ENCODE measurements at places on chromosomes 4 and X. TPM values are rescaled to one million over a fixed set of nuclear protein-coding genes. Genes with fewer than 3 reads are reported as not detected.

The KLHL15 gene
- total RNA-seq: 29.2 TPM

DNA sequence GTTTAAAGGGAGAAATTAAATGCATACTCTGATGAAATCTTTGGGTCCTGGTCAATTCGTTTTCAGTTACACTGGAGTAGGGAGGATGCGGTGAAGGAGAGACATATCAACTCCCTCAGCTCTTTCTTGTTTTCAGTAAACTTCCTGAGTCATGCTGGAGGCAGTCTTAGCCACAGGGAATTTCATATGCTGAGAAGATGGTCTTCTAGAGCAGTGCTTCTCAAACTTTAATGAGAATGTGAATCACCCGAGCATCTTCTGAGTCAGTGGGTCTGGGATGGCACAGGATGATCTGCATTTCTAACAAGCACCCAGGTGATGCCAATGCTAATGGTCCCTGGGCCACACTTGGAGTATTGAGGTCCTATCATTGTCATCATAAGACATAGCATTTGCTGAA, 214.5 kb downstream of the KIT start:
- no peak overlapping the region for H3K27ac ChIP-seq
- DNase-seq: no peak
- no peak overlapping the region for H3K4me3 ChIP-seq

DNA sequence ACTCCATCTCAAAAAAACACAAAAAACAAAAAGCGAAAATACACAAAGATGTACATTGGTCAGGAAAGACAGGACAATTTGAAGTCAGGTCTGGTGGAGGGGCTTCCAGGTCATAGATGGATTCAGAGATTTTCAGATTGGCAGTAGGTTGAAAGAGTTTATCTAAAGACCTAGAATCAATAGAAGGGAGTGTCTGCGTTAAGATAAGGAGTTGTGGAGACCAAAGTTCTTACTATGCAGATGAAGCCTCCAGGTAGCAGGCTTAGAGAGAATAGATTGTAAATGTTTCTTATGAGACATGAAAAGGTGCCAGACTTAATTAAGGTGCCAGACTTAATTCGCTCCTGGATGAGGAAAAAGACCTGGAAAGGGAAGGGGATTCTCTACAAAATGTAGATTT, 6.9 kb upstream of the RPS3A start:
- DNase-seq: no peak
- H3K27me3 ChIP-seq: no peaks in the 10 kb centered on the region
- H3K4me3 ChIP-seq: no peak overlapping the region
- no peaks in the 10 kb centered on the region for H3K36me3 ChIP-seq

The GPR50 gene
- total RNA-seq: not detected

DNA sequence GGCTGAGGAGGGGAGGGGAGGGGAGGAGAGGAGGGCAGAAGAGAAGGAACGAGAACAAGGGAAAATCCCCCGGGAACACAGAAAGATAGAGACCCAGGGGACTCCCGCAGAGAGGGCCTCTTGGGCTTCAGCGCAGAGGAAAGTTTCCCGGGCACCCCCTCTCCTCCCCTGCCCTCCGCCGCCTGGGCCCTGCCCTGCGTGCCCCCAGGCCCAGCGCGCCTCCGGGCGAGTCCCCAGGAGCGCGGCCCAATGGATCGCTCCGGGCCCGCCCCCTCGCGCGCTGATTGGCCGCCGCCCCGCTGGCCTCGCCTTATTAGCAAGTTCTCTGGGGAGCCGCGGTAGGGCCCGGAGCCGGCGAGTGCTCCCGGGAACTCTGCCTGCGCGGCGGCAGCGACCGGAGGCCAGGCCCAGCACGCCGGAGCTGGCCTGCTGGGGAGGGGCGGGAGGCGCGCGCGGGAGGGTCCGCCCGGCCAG, at the start of gene MSX1:
TSS of gene MSX1 (plus strand) at position 341 of the 474 bp plus-strand sequence. CDS start 235 bp downstream, outside the sequence.
- peaks cover 45% of the 10 kb centered on the region for H3K4me1 ChIP-seq
- H3K27ac ChIP-seq: no peak within 1 kb of the TSS
- H3K27me3 ChIP-seq: peaks cover 36% of the 10 kb centered on the region
- no peaks in the 10 kb centered on the region for H3K36me3 ChIP-seq
- peak within 1 kb of the TSS; percentile 68 for H3K4me3 ChIP-seq

- no peaks in the 10 kb centered on the region for H3K27me3 ChIP-seq
- H3K36me3 ChIP-seq: peaks cover 3% of the 10 kb centered on the region
- DNase-seq: no peak
- peaks cover 19% of the 10 kb centered on the region for H3K4me1 ChIP-seq
- H3K4me3 ChIP-seq: no peak overlapping the region
Observed at GRCh38 chr4:169664615-169665014, 44.2 kb downstream of the CLCN3 start.

GRCh38 chrX:47595716-47596251, 13.5 kb downstream of the TIMP1 start:
- DNase-seq: no peak
- H3K27ac ChIP-seq: no peak overlapping the region
- H3K27me3 ChIP-seq: peaks cover 2% of the 10 kb centered on the region
- H3K4me1 ChIP-seq: peaks cover 3% of the 10 kb centered on the region
- peak overlapping the region; percentile 19 for H3K4me3 ChIP-seq

DNA sequence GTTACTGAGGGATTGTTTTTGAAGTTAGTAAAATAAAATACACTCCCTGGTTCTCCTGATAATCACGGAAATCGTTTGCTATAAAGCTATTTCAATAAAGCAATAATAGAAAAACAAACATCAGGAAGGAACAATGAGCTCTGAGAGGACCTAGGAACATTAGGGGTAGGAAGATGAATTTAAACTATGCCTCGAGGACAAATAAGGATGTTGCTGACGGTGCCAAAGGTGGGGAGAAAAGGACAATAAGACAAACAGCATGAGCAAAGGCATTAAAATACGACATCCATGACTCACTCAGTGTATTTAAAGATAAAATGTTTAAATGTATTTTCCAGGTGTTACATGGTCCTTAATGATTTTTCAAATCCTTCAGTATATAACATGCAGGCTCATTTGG, 110.3 kb downstream of the MTNR1A start:
- no peaks in the 10 kb centered on the region for H3K4me1 ChIP-seq
- no peak overlapping the region for H3K27ac ChIP-seq
- H3K36me3 ChIP-seq: no peaks in the 10 kb centered on the region
- no peaks in the 10 kb centered on the region for H3K27me3 ChIP-seq

DNA sequence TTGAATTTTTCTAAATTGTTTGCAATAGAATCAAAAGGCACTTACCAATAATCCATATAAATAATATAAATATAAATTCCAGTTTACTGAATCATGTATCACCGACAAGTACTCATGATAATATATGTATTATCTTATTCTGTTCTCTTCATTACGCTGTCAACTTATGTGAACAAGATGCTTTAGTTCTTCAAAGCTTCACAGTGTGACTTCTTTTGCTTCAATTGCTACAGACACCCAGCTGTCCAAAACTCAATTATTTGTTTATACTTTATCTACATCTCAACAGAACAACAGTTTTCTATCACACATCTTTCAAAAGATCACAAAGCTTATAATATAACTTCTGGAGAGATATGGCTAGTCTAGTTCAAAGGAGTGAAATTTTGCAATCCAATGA, 1499.9 kb upstream of the PCDH10 start:
- H3K27ac ChIP-seq: no peak overlapping the region
- no peaks in the 10 kb centered on the region for H3K27me3 ChIP-seq
- H3K4me3 ChIP-seq: no peak overlapping the region
- no peaks in the 10 kb centered on the region for H3K4me1 ChIP-seq
- no peaks in the 10 kb centered on the region for H3K36me3 ChIP-seq
- no peak for DNase-seq

The SSX7 gene
- total RNA-seq: not detected

The GRID2 gene
- total RNA-seq: not detected

GRCh38 chr4:153792618-153793247, 3.9 kb upstream of the SFRP2 start:
- H3K27me3 ChIP-seq: peaks cover 23% of the 10 kb centered on the region
- H3K4me3 ChIP-seq: no peak overlapping the region
- DNase-seq: no peak
- no peaks in the 10 kb centered on the region for H3K36me3 ChIP-seq
- H3K4me1 ChIP-seq: peaks cover 40% of the 10 kb centered on the region

DNA sequence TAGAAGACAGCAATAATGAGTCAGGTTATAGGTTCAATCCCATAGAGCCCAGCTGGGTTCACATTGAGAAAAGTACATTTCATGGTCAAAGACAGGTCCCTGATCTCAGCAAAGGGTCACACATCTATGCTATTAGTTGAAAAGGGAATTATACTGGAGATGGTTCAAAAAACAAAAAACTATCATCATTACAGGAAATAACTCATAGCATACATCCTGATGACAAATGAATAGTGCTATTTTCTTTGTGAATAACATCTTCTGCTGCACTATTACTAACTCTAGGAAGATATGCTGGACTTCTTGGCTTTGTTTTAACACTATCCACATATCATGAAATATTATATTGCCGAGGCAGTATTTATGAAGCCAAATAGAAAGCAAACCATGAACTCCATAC, 202.5 kb upstream of the MAB21L2 start:
- no peaks in the 10 kb centered on the region for H3K27me3 ChIP-seq
- no peak overlapping the region for H3K27ac ChIP-seq
- H3K4me1 ChIP-seq: no peaks in the 10 kb centered on the region
- no peak for DNase-seq
- no peaks in the 10 kb centered on the region for H3K36me3 ChIP-seq

DNA sequence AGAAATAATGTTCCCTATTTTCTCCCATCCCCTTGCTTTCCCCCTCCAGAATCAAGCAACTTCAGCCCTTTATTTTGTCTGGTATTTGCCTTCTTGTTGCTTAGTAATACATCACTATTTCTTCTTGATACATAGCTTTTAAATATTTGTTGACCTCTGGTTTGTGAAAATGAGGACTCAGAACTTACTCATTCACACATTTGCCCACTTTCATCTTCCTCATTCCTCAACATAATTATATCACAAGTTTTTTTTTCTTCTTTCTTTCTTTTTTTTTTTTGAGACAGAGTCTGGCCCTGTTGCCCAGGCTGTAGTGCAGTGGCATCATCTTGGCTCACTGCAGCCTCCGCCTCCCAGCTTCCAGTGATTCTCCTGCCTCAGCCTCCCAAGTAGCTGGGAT, 28.9 kb upstream of the NDUFC1 start:
- DNase-seq: no peak
- H3K36me3 ChIP-seq: peaks cover 26% of the 10 kb centered on the region

DNA sequence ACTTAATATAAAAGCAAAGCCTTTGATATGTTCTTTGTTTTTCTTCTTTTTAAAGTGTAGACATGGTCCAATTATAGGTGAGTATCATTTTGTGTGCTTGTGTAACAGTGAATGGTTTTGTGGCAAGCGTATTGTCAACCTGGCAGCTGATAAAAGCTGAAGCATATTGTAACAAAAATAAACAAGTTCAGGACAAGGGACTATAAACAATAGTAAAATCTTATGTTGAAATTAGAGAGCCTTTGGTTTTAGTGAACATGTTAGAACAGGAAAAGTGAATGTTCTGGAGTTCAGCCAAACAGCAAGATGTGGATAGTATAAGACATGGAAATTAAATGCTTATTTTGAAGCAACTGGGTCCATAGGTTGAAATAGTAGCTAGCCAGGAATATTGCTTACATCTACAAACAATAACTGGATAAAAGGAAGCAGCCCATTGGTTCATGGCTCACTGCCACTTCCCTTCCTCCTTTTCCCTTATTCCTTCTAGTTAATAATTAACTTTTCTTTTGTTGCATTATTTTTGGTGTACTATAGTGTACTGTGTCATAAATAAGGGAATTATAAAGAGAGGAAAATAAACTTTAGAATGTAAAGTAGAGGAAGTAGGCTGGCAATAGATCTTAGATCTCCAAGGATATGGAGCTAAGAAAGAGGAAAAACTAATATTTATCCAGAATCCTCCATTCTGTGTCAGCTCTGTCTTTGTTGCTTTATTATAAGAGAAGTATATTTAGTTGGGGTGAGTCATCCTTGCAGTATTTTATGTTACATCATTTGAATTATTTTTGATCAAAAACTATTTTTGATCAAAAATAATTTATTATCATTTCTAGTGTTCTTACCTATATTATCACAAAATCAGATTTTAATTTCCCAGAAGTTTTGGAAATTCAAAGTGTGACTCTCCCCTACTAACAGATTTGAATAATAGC, 65.6 kb downstream of the MRPL1 start:
- peaks cover 27% of the 10 kb centered on the region for H3K36me3 ChIP-seq
- no peak for DNase-seq
- H3K4me3 ChIP-seq: no peak overlapping the region
- no peak overlapping the region for H3K27ac ChIP-seq

The CD38 gene
- total RNA-seq: 6.4 TPM

GRCh38 chrX:19855700-19856381, 31.6 kb downstream of the SH3KBP1 start:
- no peaks in the 10 kb centered on the region for H3K36me3 ChIP-seq
- peak overlapping the region; percentile 39 for H3K4me3 ChIP-seq
- H3K4me1 ChIP-seq: peaks cover 15% of the 10 kb centered on the region
- H3K27me3 ChIP-seq: no peaks in the 10 kb centered on the region
- peak overlapping the region; percentile 55 for H3K27ac ChIP-seq

The AKAP14 gene
- not detected for total RNA-seq

DNA sequence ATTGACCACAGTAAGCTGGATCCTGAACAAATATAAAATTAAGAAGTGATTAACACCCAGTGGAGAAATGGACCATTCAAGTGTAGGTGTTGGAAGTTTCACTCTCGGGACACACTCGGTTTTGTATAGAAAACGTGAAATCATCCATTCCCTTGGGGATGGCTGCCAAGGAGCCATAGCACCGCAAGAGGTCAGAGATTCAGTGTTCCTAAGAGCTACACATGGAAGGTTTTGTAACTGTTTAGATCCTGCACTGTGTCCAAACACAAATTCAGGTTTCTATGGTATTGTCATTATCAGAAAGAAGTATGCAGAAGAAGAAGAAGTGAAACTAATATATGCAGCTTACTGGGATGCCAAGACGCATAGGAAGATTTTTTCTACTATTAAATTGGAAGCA, 281.0 kb downstream of the LDB2 start:
- no peaks in the 10 kb centered on the region for H3K36me3 ChIP-seq
- DNase-seq: no peak
- H3K4me3 ChIP-seq: no peak overlapping the region

GRCh38 chrX:150028692-150029091, 90.4 kb upstream of the EOLA2 start:
- H3K27me3 ChIP-seq: no peaks in the 10 kb centered on the region
- no peak overlapping the region for H3K27ac ChIP-seq
- no peaks in the 10 kb centered on the region for H3K36me3 ChIP-seq
- H3K4me3 ChIP-seq: no peak overlapping the region

The PFKFB1 gene
- total RNA-seq: 0.35 TPM

- H3K4me3 ChIP-seq: peak overlapping the region; percentile 67
- DNase-seq: no peak
- no peak overlapping the region for H3K27ac ChIP-seq
- no peaks in the 10 kb centered on the region for H3K36me3 ChIP-seq
- peaks cover 73% of the 10 kb centered on the region for H3K27me3 ChIP-seq
Observed at GRCh38 chr4:112517067-112517634, 1.2 kb upstream of the NEUROG2 start.

The CT47B1 gene
- not detected for total RNA-seq
